Mucosa of descending colon (tissue), 3 donors: ENCODE measurements at places on chromosomes 4 and X.

DNA sequence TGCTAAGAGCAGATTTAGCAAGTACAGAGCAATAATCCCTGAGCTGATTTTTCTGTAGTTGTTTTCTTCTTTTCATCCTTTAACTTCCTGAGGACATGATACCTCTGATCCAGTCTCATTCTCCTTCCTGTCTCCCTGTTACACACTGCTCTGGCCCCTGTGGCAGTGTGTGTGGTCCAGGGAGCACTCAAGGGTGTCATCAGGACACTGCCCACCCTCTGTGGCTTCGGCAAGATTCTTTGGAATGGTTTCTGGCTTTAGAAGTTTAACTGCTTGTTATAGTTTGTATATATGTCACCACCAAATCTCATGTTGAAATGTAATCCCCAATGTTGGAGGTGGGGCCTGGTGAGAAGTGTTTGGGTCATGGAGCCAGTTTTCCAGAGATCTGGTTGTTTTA, 637.3 kb downstream of the BCOR start:
- DNase-seq, result no peak

GRCh38 chr4:62288808-62289541, 1088.8 kb downstream of the ADGRL3 start:
- no peak for DNase-seq

- DNase-seq, result no peak
Measured at GRCh38 chr4:45063696-45064095, 337.3 kb upstream of the GNPDA2 start.

- no peak for DNase-seq
Measured at GRCh38 chrX:77639820-77640219, 146.2 kb downstream of the ATRX start.
